Astrocyte (in vitro differentiated cells and primary cell): ENCODE measurements at places on chromosomes 11 and 22.

DNA sequence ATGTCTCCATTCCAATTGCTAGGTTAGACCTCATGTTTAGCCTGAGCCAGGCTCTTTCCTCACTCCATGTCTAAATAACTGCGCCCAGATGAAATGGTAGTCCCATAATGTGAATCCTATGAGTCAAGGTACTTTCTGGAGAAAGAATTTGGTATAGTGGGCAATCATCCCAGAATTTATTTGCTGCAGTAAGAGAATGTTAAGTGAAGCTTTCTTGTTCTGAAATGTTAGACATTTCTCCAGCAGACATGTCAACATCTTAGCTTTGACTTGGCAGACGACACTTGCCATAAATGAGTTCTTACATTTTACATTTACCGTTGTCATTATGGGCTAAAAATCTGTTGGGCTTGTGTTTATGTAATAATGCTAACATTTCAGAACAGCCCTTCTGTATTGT lies 165.2 kb downstream of the PGR start:
- peak; percentile 68 for DNase-seq

DNA sequence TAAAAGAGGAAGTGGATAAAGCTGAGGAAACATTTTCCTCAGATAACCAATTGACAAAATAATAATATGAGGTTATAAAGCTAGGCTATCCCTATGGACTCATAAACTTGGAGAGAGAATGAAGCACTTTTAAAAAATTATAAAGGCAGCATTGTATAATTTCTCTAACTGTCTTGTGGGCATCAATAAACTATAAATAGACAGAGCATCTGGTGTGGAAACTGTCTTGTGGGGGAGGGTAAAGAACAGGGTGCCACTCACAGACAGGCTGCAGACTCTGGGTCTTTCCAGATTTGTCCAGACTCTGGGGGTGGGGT lies 333.5 kb downstream of the BUD13 start:
- DNase-seq = no peak

DNA sequence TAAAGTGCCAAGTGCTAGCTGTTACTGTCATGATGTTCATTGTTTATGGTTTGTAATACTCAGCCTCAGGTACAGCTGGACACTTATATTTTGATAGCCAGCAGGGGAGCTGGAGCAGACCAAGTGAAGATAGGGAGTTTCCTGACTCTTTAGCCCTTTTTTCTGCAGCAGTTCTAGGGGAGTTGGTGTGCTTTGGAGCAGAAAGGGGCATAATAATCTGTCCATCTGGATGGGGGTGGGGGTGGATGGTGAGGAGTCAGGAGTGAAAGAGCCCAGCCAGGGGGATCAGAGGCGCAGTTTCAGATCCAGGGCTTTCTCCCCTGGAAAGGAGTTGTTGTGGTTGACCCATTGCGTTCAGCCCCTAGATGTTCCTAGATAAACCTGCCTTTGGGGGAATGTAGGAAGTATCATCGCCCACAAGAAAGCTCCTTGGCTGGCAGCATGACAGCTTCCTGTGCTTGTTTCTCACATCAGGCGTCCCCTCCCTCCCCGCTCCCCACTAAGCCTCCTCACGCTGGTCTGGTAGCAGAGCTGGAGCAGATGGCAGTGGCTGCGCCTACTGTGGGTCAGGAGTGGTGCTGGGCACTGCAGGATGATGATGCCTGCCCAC lies 41.9 kb downstream of the MED15 start:
- DNase-seq = peak; percentile 49

DNA sequence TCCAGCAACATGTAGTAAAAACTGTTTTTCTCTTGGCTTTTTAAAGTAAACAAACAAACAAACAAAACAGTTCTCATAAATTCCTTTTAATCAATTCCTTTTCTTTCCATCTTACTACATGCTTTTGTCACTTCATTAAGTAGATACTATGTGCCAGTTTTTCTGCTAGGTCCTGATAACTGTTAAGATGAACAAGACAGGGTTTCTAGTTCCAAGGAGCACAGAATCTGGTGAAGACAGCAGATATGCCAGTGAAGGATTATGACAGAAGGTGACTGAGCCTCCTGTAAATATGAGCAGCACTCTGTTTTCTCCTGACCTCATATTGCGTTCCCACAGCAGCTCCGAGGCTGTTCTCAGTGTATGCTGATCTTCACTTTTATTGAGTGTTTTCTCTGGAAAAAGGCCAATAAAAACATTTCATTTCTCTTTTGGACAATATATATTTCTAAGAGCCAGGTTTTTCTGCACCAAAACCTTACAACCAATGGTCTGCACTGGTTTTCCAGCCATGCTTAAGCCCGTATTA lies 45.8 kb downstream of the HEPHL1 start:
- peak; percentile 6 for DNase-seq

GRCh38 chr11:62245271-62245753 lies 3.3 kb downstream of the SCGB1D2 start:
- peak; percentile 10 for DNase-seq

DNA sequence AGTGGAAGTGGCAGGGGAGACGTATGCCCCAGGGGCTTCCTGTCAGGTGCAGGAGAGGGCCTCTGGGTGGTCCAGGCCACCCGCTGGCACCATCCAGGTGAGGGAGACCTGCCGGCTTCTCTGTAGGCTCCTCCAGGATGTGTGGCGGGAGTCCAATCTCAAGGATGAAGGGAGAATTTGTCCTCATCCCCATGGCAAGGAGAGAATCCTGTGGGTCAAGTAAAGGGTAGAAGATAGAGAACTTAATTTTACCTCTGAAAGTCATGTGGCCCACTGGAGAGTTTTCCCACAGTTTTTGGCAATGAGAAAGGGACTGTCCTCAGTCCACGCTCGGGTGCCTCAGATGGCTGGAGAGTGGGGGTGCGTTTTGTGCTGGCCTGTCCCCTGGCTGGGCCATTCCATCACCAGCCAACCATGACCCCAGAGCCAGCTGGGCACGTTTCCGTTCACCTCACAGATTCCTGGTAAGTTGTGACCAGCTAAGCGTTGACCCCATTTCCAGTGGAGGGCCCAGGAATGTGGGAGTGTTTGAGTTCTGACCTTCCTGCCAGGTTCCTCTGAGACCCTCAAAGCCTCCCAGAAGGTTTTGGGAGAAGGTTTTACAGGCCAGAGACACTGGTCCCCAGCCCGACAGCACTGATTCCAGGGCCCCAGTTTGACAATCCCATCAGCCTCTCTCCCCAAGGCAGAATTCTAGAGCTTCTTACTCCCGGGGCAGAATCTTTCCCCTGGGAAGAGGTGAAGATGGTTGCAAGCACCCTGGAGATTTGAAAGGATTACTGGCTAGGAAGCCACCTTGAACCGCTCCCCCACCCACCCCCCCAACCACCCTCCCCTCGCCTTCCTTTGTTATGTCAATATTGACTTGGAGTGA lies 2.6 kb downstream of the OVOL1 start:
- no peak for DNase-seq

DNA sequence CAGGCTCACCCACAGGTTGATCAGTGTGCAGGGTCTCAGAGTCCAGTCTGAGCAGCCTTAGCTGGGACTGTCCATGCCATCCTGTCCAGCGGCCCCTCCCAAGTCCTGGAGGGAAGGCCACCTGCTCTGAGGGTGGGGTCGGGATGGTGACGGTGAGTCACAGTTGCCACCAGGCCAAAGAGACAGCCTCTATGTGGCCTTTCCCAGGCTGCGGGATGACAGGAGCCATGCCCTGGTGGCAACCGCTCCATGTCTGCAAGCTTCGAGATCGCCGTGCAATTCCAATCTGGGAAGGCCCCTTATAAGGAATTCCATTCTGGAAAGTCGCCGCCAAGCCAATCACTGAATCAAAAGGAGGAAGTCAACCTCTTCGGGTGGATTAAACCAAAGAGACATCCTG lies 47.5 kb downstream of the RTL6 start:
- no peak for DNase-seq

- no peak for DNase-seq
Observed at GRCh38 chr11:1168721-1169161, 11.0 kb downstream of the MUC5AC start.

GRCh38 chr11:68532727-68533369 lies 72.3 kb downstream of the PPP6R3 start:
- no peak for DNase-seq

GRCh38 chr22:39545386-39546365 lies 13.1 kb upstream of the RPS19BP1 start:
- DNase-seq = peak; percentile 26

- DNase-seq = no peak
Observed at GRCh38 chr11:126415128-126415527, 59.6 kb downstream of the ST3GAL4 start.

DNA sequence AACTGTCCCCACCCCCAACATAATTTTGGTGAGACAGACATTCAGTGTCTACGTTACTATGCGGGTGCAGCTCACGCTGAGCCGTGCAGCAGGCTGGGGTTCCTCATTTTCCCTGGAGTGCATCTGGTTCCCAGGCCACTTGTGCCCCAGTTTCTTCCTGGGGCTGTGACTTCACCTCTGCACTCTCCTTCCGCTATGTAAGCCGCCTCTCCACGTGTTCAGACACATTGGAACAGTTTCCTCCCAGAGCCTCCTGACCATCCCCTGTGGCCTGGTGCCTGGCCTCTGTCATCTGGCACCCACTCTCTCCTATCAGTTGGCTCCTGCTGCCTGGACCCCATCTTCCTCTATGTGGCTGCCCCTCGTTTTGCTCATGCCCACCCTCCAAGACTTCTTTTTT lies 46.2 kb upstream of the A4GALT start:
- DNase-seq = no peak

GRCh38 chr11:2768471-2769408 lies 68.9 kb upstream of the KCNQ1OT1 start:
- peak; percentile 78 for DNase-seq

DNA sequence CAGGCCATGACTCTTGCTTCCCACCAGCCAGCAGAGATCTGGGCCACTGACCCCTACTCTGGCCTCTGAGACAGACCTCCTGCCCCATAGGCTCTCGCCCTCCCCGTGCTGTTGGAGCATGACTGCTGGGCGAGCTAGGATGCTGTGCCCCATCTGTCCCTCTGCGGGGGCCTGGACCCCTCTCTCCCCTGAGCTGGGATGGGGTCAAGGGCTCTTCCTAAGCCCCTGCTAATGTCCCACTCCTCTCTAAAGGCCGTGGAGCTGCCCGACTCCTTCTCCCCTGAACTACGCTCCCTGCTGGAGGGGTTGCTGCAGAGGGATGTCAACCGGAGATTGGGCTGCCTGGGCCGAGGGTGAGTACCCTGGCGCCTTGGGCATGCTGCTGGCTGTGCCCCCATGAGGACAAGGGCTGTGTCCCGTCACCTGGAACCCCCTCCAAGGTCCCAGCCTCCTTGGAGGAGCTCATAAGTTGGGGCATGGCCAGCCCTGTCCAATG lies 6.2 kb upstream of the ANKRD13D start:
- DNase-seq = no peak

GRCh38 chr11:132772703-132773545 lies 759.4 kb downstream of the OPCML start:
- DNase-seq = no peak

DNA sequence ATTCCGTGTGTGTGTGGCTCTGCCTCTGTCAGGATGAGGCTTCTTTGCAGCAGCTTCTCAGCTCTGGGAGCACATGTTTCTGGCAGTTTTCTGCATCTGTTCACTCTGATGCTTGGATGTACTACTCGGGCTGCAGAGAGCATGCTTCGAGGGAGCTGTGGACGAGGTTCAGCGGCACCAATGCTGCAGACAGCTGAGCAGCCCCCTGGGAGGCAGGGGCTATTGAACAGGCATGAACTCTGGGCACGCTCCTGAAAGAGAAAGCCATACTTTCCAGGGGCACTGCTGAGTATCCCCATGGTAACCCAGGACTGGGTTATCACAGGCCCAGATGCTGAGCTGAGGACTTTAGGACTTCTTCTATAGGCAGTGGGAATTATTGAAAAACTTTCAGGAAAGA lies 33.8 kb downstream of the ADAMTS8 start:
- DNase-seq = no peak

DNA sequence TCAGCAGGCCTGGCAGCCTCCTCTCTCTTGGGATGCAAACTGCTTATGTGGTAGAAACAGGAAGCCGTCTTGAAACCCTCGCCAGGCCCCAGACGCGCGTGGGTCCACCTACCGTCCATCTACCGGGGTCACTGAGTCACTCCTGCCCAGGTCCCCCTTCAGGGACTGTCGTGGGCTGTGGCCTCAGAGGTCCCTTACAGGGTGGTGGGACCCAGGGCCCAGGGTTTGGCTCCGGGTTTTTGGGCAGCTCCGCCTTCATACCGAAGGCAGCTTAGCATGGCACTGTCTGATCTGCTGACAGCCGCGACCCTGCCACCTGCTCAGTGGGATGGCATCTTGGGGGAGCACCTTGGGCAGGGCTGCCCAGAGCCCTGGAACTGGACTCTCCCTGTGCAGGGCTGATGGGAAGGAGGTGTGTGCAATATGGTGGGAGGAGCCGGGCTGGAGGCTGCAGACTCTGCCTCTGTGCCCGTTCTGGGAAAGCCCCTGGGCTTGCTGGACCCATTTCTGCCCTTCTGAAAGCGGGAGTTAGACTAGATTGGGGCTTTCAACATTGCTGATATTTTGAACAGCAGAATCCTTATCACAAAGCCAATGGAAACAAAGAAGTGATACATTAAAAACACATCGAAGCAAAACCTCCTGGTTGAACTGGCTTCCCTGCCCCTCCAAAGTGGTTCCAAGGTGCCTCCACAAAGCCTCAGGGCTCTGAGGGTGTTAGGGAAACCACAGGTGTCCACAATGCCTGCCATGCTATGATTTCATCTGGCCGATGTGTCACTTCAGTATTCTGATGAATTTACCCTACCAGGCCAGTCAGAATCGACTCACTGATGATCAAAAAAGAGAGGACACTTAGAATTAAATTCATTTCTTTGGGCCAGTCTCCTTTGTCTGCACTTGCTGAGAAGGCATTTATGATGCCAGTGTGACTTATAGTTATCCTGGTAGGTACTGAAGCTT lies 316.5 kb downstream of the KIRREL3 start:
- DNase-seq = no peak

DNA sequence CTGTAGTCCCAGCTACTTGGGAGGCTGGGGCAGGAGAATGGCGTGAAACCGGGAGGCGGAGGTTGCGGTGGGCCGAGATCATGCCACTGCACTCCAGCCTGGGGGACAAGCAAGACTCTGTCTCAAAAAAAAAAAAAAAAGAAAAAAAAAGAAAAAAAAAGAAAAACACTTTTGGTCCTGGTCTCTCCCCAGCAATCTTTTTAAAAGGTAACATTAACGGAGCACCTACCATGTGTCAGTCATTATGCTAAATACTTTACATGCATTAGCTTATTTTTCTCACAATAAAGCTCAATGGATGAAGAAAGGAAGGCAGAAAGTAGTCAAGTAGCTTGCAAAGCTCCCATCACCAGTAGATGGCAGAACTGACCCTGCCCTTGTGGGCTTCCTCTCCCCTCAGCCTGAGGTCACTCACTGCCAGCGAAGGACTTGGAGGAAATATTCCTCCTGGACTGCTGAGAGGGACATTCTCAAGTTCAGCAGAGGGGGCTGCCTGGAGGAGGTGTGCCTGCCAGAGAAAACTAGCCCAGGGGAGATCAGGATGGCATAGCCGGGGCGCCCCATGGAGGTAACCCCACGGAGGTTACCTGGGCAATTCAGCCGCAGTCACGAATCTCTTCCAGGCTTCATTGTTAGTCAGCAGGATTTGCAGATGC lies 15.5 kb downstream of the APOL3 start:
- peak; percentile 46 for DNase-seq
